ENCODE measurements at places on chromosomes 6 and 20.

- H3K27me3 ChIP-seq: no peaks in the 10 kb centered on the region
- H3K36me3 ChIP-seq: no peaks in the 10 kb centered on the region
- H3K4me3 ChIP-seq: no peak overlapping the region
- H3K4me1 ChIP-seq: no peaks in the 10 kb centered on the region
- DNase-seq: no peak
- H3K27ac ChIP-seq: no peak overlapping the region
These were observed 215.3 kb downstream of the FOXA2 start for GRCh38 chr20:22369100-22369499.

DNA sequence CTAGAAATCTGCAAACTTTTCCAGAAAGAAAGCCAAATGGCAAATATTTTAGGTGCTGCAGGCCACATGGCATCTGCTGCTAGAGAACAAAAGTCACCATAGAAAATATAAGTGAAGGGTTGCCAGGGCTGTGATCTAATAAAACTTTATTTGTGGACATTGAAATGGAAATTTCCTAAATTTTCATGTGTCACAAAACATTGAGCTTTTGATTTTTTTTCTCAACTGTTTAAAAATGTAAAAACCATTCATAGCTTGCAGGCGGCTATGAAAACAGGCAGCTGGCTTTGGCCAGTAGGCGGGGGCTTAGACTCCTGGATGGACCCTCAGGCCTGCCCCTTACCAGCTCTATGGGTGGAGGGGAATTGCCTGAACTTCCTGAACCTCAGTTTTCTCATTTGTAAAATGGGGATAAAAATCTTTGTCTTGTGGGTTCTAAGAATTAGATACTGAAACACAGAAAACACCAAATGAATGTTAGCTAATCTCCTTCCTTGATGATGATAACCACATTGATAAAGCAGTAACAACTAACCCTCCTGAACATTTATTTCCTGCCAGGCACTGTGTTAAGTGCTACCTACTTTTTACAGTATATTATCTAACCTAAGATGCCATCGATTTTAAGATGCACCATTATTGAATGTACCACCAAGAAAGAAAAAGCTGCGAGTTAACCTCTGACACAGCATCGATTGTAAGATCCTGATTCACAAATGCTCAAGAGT lies 85.5 kb downstream of the SLC22A23 start:
- peaks cover 3% of the 10 kb centered on the region for H3K4me1 ChIP-seq
- H3K27me3 ChIP-seq: no peaks in the 10 kb centered on the region
- no peak overlapping the region for H3K4me3 ChIP-seq
- DNase-seq: no peak
- peaks cover 2% of the 10 kb centered on the region for H3K36me3 ChIP-seq
- H3K27ac ChIP-seq: no peak overlapping the region

GRCh38 chr6:154805288-154805911 lies 72.2 kb downstream of the SCAF8 start:
- DNase-seq: peak; percentile 66
- no peak overlapping the region for H3K27ac ChIP-seq
- no peak overlapping the region for H3K4me3 ChIP-seq
- no peaks in the 10 kb centered on the region for H3K4me1 ChIP-seq
- no peaks in the 10 kb centered on the region for H3K27me3 ChIP-seq

DNA sequence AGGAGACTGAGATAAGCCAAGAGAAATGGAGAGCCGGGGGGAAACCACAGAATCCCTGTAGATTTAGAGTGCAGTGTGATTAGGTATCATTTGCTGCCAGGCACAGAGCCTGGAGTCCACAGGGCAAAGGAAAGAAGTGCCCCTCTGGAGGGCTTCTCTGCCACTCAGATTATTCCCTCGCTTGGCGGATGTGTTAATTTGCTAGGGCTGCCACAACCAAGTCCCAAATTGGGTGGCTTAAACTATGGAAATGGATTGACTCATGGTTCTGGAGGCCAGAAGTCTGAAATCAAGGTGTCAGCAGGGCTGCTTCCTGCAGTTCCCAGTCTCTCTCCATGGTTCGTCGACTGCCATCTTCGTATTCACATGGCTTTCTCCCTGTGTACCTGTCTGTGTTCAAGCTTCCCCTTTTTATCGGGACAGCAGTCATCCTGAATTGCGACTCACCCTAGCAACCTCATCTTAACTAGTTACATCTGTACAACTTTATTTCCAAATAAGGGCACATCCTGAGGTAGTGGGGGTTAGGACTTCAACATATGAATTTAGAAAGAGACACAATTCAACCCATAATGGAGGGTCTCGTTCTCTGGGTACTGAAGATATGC lies 122.2 kb downstream of the ANKRD60 start:
- DNase-seq: no peak
- no peaks in the 10 kb centered on the region for H3K36me3 ChIP-seq
- no peak overlapping the region for H3K27ac ChIP-seq
- no peaks in the 10 kb centered on the region for H3K27me3 ChIP-seq
- no peaks in the 10 kb centered on the region for H3K4me1 ChIP-seq
- no peak overlapping the region for H3K4me3 ChIP-seq

GRCh38 chr6:107331409-107332386 lies 127.7 kb downstream of the PDSS2 start:
- H3K27ac ChIP-seq: no peak overlapping the region
- peaks cover 3% of the 10 kb centered on the region for H3K4me1 ChIP-seq
- no peaks in the 10 kb centered on the region for H3K27me3 ChIP-seq

- no peaks in the 10 kb centered on the region for H3K27me3 ChIP-seq
- peaks cover 2% of the 10 kb centered on the region for H3K4me1 ChIP-seq
- no peaks in the 10 kb centered on the region for H3K36me3 ChIP-seq
- H3K4me3 ChIP-seq: no peak overlapping the region
These were observed 379.1 kb downstream of the UTRN start for GRCh38 chr6:144664281-144664680.

All from lung (tissue), 17 donors.